Right kidney (tissue), 9 donors: ENCODE measurements at places on chromosomes 1 and 21.

GRCh38 chr1:118504867-118505266 lies 319.8 kb upstream of the SPAG17 start:
- no peak for DNase-seq

GRCh38 chr1:151613282-151613780 lies 1.5 kb downstream of the SNX27 start:
- peak; percentile 46 for DNase-seq

DNA sequence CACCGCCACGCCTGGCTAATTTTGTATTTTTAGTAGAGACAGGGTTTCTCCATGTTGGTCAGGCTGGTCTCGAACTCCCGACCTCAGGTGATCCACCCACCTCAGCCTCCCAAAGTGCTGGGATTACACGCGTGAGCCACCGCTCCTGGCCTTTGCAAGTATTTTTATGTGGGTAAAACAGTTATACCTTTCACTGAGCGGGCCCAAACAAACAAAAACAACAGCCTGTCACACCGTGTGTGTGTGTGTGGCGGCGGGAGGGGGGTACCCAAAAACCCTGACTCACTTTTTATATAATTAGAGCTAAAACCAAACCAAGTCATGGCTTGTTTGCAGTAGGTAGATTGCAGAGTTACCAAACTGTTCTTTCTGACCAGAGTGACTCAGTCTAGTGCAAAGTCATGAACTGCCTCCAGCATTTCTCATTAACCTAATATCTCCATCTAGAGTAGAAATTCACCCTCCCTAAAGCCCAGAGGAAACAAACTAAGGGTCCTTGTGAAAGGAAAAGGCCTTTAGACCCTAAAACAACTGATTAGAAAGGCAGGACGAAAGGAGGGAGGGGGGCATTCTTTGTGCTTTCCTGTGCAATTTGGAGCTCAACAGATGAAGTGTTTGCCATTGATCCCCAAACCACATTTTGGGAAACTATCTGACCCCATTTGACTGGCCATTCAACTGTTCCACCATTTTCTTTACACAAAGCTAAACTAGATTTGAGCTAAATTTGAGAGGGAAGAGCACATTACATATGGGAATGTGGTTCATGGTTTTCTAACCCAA lies 181.0 kb downstream of the DHRS3 start:
- no peak for DNase-seq

- DNase-seq: no peak
Observed at GRCh38 chr1:76857973-76858372, 9.3 kb upstream of the ST6GALNAC5 start.

DNA sequence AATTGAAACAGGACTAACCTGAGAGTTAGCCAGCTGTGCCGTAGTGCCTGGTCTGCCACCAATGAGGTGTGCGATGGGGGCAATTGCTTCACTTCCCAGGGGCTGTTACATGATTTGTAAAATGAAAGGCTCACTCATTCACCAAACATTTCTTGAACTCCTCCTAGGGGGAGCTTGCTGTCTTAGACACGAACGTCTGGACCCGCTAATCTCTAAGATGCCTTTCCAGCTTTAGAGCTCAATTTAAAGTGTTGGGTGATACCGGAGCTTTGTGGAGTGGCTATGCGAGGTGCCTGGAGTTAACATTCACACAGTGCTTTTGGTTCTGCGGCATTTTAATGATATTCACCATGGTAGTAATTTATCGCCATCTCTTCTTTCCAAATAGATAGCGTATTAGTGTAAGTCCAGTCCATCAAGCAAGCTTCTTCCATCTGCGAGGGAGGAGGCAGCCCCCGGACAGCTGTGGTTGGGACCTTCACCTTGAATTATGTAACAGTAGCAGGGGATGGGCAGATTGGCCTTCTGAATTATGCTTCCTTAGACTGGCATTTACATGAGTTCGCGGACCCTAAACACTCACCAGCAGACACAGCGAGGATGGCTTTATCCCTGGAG lies 179.9 kb downstream of the ADSS2 start:
- DNase-seq: no peak

DNA sequence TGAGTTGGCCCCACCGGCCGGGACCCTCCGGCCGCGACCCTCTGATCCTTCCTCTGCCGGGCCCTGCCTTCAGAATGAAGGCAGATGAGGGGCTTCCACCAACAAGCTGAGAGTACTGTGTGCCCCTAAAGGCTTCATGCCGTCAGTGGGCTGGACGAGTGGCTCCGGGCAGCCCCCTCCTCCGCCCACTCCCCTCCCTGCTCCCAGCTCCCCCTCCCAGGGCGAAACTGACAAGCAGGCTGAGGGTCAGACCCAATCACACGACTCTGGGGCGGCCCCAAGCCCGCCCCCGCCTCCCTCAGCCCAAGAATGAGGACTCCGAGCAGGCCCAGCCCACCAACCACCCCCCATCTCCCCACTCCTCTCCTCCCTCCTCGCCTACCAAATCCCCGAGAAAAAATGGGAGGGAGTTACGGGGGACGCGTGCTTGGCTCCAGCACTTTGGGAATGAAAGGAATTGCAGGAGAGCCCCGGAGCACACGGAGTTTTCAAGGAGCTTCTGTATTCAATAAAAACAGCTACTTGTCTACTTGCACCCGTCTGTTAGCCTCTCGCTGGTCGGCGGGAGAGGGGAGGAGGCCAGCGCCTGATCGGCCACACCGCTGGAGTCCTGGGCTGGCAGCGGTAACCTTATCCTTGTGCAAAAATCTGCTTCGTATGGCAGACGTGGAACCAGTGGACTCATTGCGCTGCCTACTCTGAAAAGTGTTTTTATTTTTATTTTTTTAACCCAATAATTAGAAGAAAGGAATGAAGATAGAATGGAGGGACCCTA lies at the start of gene COL11A1:
TSS of gene COL11A1 (minus strand) at position 147 of the 775 bp plus-strand sequence. CDS start 344 bp downstream, outside the sequence.
- DNase-seq: peak; percentile 63

- DNase-seq: no peak
Observed at GRCh38 chr1:245650441-245650960, 495.7 kb downstream of the KIF26B start.

GRCh38 chr1:224759681-224760091 lies 143.6 kb downstream of the CNIH3 start:
- no peak for DNase-seq

GRCh38 chr1:8560611-8561544 lies 243.0 kb downstream of the SLC45A1 start:
- DNase-seq: peak; percentile 37
